H7 (cell line): ENCODE measurements at places on chromosomes 13 and 19.

DNA sequence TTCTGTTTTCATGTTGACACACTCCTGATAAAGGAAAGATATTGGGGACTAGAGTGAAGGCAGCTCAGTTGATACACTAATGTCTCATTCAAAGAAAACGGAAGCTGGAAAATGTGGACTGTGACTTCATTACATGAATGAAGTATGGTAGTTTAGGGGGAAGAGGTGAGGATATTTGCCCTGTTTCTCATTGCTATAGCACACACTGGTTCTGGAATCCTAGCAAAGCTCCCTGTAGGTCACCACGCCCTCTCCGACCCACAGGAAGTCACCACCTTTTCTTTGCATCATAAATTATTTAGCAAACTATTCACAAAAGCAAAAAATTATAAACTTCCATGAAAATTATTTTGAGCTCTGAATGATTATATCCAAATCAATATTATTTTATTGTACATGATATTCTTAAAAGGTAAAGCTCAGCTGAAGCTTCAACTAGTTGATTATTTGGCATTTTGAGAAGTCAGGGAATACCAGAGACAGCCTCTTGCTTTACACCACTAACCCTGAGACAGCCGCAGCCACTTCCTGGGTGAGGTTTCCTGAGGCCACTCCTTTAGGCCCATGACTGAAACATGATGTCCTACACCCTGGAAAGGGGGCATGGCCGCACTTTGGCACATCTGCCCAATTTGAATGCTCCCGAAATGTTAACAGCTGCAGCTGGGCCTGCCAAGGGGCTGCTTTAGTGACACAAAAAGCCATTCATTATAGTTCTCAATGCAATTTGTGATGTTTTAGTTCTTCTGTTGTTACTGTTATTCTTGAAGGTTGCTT, 50.0 kb upstream of the WDFY2 start:
- DNase-seq: no peak

GRCh38 chr13:19597523-19597922, 35.9 kb upstream of the MPHOSPH8 start:
- DNase-seq: no peak

GRCh38 chr13:113091211-113091771, 14.3 kb upstream of the F7 start:
- no peak for DNase-seq

DNA sequence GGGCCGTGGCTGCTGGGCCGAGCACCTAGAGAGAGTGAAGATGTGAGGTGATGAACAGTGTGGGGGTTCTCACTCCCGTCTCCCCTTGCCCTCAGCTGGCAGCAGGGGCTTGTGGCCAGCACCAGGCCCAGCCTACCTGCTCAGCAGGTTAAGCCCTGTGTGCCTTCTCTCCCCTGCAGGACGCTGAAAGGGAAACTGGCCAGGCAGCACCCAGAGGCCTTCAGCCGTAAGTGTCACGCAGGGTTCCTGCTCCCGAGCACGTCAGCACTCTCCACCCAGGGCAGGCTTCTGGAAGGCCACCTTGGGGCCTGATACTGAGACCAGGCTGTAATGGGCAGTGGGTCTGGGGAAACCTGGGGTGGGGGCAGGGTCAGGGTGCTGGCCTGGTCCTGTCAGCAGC, 4.7 kb upstream of the UBA52 start:
- no peak for DNase-seq

DNA sequence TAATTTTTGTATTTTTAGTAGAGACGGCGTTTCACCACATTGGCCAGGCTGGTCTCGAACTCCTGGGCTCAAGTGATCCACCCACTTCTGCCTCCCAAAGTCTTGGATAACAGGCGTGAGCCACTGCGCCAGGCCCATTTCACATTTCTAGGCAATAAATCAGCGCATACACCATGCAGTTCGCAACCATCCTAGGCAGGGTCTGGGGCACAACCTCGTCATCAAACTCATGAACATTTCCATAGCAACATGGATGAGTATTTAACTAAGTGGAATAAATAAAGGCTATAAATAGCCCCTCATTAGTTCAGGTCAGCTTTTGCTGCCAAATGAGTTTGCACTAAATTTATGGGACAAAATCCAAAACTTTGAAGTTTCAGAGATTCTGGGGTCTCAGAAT, 8.2 kb downstream of the MEIS3 start:
- no peak for DNase-seq

DNA sequence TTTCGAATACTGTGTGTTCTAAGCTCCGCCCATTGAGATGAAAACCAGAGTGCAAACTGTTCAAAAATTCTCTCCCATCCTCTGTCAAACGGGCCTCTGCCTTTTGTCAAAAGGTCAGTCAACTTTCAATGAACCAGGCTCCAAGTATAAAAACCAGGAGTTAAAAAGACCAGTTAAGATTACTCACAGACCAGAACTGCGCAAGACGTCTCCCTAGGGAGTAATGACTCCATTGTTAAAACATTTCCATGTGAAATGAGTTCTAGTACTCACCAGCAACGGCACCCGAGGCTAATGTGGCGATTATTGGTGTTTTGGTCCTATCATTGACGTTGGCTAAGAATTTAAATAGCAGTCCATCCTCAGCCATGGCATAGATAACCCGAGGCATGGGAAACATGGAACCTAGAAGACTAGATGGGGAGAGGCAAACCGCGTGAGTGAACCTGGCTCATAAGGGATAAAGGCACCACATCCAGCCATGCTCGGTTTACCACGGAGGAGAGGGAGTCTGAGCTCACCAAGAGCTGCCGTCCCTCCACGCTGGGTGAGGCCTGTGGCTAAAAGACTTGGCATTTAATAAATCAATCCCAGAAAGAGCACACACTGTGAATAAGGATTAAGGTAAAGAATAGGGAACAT, 73.3 kb downstream of the SLC7A1 start:
- DNase-seq: no peak

- DNase-seq: no peak
These were observed 173.2 kb downstream of the DCLK1 start for GRCh38 chr13:35957996-35958395.

GRCh38 chr19:55309448-55309847, 15.7 kb downstream of the TMEM150B start:
- DNase-seq: no peak

DNA sequence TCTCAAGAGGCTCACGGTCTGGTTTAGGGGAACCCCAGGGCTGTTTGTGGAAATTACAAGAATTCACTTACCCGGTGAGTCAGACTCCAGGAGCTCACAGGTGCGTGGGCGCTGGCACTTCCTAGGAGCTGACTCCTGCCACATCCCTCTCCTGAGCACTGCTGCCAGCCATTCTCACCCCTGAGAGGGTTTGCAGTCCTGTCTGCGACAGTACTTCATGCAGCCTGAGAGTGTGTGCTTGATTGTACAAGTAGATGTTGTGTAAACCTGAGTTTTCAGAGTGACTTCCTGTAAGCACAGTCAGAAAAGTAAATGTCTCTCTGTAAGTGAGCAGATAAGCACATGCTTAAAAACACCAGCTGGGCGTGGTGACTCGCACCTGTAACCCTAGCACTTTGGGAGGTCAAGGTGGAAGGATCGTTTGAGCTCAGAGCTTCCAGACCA, 8.1 kb downstream of the MRPL4 start:
- no peak for DNase-seq

DNA sequence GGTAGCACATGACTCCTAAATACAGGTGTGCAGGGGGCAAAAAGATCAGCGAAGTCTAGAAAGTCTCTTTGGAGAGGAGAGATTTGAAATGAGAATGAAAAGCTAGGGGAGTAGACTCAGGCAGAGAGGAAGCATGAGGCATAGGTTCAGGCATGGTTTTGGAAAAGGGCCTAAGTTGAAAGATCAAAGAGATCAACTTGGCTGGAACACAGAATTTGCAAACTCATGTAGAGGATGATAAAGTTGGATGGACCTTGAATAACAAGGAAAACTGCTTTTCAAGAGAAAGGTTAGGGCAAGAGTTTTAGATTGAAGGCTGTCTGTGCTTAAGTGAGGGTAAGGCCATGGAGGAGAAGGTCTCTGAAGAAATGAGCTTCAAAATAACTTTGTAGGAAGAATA, 47.4 kb upstream of the UBAC2 start:
- DNase-seq: no peak

GRCh38 chr13:40060296-40061007, 405.0 kb downstream of the COG6 start:
- DNase-seq: no peak

GRCh38 chr19:51689751-51690453, 3.2 kb upstream of the SPACA6 start:
- DNase-seq: peak; percentile 89
